ENCODE measurements at places on chromosomes 1 and 21.

- peak; percentile 49 for DNase-seq
These were observed 4.3 kb upstream of the C1QTNF12 start for GRCh38 chr1:1250786-1251284.

- DNase-seq: no peak
These were observed at the start of gene HMCN1 for GRCh38 chr1:185733818-185734735. Gene HMCN1, plus strand, starts transcription at chr1:185734391. Its CDS starts 389 bp downstream, at chr1:185734780.

DNA sequence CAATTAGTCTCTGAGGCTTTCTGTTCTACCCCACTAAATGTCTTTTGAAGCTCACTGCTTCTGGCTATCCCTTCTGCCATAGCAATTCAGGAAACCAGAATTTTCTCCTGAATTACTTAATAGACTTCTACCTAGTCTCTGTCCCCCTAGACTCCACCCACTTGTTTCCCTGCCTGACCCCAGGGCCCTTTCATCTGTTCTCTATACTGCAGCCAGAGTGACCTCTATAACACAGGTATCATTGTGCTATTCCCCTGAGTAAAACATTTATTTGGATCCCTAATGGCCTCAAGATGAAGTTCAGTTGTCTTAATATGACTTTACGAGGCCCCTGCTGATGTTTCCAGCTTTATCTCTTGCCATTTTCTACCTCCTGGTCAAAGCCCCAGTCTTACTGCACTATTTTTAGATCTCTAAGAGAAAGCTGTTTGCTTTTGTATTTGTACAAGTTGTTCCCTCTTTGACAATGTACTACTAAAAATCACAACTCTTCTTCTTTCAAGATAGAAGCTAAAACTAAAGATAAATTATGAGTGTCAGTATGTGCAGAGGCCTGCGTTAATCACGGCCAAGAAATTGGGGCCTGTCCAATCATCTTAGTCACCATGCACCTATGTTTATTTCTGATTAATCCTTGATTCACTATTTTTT lies 54.5 kb downstream of the ATP1B1 start:
- no peak for DNase-seq

DNA sequence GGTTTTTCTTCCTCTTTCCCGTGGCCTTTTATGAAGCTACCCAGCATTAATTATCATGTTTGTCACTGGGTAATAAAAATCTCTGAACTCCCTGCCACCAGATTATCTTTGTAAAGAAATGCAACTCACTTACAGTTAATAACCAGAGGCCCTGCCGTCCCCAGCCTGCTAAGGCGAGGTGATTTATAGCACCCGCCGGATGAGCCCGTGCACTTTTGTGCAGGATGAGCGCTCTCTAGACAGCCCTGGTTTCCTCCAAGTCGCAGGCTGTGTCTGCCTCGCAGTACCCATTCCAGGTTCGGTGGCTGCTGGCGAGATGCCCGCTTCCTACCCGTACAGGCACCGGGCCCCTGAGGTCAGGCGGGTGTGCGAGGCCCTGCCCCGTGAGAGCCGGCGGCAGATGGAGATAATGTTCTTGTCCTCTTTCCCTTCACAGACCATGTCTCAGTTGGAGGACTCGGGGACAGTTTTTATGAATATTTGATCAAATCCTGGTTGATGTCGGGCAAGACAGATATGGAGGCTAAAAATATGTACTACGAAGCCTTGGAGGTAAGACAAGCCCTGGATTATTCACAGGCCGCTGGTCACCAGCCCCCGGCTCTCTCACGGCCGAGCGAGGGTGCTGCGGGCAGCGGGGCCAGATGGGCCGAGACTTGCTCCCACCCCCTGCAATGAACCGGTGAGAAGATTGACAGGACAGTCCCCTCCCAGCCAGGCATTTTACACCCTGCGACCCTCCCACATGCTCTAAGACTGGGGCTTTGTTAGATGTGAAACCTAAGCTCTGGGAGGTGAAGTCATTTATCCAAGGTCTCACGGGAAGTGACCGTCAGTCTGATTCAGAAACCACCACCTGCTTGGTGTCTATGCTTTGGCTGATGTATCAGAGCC lies 28.5 kb upstream of the SELENON start:
- peak; percentile 12 for DNase-seq

- DNase-seq: no peak
These were observed 30.9 kb downstream of the SKI start for GRCh38 chr1:2258996-2259395.

DNA sequence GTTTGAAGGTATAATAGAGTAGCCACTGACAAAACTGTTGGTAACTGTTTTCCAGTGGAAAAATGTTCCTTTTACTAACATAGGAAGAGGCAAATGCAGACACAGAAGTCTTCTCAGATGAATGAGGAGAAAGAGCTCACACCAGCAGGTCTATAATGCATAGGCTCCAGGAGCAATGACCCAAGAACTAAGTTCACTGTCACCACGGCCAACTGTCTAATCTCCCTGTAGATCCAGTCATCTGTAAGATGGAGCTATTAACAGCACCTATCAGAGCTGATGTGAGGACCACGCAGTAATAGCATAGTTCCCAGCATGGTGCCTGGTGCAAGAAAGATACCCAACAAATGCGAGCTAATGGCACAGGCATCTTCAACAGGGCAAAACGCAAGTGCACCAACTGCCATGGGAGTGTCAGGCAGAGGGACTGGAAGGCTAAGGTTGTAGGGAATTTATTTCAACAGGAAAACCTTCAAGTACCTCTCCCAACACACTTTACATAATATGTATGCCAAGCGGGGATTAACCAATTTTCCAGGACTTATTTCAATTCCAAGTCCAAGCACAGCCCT lies 12.9 kb downstream of the GNB1 start:
- DNase-seq: no peak

- no peak for DNase-seq
These were observed 107.0 kb downstream of the NME7 start for GRCh38 chr1:169260478-169261151.

DNA sequence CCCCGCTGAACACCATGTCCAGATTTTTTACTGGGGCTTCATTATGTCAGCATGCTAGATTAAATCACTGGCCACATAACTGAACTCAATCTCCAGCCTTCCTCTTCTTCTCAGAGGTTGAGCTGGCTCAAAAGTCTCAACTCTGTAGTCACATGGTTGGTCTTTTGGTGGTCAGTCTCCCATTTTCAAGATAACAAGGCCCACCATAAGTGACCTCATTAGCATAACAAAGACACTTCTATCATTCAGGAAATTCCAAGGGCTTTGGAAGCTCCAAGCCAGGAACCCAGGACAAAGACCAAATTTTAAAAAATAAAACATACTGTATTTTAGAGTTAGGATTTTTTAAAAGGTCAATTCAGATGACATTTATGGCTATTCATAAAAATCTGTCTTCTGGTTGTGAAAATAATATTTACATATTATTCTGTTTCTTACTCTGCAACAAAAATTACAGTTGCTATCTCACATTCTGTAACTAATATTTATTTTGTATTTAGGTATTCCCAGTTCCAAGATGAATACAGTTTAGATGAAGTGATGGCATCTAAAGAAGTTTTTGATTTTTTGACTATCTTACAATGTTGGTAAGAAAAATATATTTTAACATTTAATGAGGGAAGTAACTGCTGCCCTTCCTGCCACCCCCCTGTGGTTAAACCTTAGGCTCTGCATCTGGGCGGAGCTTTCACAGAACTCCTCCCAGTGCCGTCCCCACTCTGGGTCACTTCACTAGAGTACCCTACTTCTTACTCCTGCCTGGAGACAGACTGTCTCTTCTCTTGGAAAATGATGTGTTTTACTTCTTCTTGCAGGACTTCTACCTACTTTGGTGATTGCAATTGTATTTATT lies 49.3 kb downstream of the SCP2 start:
- DNase-seq: no peak

DNA sequence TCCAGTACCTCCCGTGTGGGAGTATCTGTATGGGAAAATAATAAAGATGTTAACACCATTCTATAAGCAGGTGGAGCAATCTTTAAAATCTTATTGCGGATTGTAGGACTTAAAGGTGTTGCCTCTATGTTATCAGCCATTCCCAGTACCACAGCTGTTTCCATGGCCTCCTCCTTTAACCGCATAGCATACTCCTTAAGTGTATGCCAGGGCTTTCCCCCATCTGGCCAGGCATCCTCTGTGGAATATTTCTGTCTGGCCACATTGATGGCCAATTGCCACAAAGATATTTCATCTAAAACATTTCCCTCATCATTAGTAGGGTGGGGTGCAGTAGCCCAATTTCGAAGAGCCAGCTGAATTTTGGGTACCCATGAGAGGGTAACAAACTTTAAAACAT lies 7.3 kb upstream of the STUM start:
- DNase-seq: no peak

GRCh38 chr21:32226444-32226843 lies 52.4 kb downstream of the MIS18A start:
- no peak for DNase-seq

GRCh38 chr1:157025856-157026255 lies 19.7 kb downstream of the ARHGEF11 start:
- no peak for DNase-seq

- DNase-seq: no peak
These were observed 47.8 kb downstream of the C1orf198 start for GRCh38 chr1:230820568-230820967.

- DNase-seq: no peak
These were observed 21.3 kb upstream of the TARBP1 start for GRCh38 chr1:234500269-234500668.

DNA sequence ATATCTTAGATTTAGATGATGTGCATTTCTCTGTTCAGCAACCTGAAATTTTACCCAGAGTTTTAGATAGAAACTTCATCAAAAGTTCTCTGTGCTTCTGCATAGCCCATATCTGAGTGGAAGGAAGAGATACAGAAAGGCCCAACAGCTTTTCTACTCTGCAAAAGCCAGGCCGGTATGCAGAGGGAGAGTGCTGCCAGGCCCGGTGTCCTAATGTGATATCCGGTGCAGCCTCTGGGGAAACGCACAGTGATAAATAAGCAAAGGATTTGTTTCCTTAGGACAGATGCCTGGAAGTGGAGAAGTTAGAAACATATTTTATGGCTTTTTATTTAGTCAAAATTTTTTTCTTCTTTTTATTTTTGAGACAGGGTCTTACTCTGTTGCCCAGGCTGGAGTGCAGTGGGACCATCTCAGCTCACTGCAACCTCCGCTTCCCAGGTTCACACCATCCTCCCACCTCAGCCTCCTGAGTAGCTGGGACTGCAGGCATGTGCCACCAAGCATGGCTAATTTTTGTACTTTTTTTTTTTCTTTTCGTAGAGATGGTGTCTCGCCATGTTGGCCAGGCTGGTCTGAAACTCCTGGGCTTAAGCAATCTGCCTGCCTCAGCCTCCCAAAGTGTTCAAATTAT lies 145.8 kb downstream of the PATJ start:
- DNase-seq: no peak

GRCh38 chr1:190904091-190904695 lies 426.5 kb upstream of the BRINP3 start:
- no peak for DNase-seq

DNA sequence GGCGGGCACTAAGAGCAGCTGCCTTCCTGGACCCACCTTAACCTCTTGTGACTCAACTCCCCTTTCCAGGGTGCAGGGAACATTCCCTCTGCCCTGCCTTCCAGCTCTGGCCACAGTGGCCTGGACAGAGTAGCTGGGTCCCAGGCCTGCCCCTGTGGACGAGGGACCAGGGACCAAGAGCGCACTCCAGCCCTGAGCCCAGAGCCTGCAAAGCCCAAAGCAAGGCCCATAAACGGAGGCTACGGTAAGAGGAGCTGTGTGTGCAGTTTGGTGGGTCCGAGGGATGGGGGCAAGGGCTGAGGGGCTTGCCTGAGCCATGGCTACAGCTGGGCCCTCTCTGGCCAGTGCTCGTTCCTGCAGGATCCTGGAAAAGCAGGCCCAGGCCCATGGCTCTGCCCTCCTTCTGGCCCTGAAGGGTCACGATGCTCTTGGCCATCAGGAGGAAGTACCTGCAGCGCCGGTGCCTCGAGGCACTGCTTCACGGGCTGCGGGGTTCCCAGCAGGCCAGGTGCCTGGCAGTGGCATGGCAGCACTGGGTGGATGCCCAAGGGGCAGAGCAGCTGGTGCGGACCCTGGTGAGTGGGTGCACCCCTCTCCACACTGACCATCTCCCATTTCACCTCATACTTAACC lies 17.8 kb downstream of the MTHFR start:
- DNase-seq: no peak

- no peak for DNase-seq
These were observed 1.0 kb downstream of the ANGEL2 start for GRCh38 chr1:213014642-213015041.

GRCh38 chr1:202987922-202988583 lies 19.1 kb upstream of the TMEM183A start:
- DNase-seq: no peak

DNA sequence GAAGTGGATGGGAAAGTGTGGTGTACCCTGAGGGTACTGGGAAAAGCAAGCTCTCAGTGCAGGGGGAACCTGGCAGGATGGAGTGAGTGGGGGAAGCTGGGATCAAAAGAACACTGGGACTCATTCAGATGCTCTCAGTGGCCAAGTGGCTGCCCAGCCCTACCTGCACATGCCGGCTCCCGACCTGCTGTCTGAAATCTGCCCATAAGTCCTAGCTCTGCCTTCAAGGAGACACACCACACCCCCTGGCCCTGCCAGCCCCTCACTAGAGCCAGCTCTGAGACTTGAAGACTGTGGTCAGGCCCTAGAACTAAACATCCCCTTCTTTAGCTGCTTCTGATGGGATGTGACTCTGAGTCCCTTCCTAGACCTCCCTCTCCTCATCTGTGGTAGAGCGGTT lies 2.2 kb downstream of the TMEM54 start:
- DNase-seq: no peak

DNA sequence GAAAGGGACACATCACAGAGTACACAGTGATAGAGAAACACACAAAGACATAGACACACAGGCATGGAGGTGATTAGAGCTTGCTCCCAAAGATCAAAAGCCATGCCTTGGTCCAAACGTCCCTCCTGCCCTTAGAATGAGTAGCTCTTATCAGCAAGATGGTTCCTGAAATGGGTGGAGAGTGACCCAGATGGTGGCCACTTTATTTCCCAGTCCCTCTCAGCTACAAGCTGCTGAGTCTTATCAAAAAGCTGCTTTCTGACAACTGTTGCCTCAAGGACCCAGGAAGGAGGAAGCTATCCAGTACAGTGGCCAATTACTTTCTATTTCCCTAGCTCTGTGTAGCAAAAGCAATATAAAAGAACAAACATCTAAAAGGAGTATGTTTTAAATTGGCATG lies 7.7 kb upstream of the CLCA1 start:
- no peak for DNase-seq

DNA sequence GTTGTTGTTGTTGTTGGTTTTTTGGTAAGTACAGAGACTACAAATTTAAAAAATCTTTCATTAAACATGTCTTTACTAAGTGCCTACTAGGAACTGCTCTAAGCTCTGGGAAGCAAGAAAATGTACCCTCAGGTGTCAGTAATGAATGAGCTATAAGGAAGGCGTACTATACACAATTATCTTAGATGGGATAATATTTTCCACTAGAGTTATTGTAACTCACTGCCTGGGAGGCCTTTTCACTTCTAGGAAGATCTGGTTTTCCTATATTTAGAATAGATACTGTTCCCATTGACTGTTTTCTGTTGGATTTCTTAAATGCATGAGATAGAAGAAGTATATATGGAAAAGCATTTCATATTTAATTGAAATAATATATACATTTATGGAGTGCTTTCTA lies 19.6 kb downstream of the CLIC4 start:
- no peak for DNase-seq

GRCh38 chr21:35244514-35244913 lies 195.4 kb upstream of the RUNX1 start:
- no peak for DNase-seq

GRCh38 chr1:160222546-160222945 lies 17.4 kb downstream of the PEA15 start:
- DNase-seq: no peak

All from activated CD4-positive, alpha-beta T cell treated with anti-CD3 and anti-CD28 coated beads, Interleukin-2, amount 50 U/mL, for 24 hours (primary cell).